ENCODE measurements at places on chromosomes 7 and 10.
A peak's percentile ranks its signal among the peaks of the same experiment; 100 is the strongest.

DNA sequence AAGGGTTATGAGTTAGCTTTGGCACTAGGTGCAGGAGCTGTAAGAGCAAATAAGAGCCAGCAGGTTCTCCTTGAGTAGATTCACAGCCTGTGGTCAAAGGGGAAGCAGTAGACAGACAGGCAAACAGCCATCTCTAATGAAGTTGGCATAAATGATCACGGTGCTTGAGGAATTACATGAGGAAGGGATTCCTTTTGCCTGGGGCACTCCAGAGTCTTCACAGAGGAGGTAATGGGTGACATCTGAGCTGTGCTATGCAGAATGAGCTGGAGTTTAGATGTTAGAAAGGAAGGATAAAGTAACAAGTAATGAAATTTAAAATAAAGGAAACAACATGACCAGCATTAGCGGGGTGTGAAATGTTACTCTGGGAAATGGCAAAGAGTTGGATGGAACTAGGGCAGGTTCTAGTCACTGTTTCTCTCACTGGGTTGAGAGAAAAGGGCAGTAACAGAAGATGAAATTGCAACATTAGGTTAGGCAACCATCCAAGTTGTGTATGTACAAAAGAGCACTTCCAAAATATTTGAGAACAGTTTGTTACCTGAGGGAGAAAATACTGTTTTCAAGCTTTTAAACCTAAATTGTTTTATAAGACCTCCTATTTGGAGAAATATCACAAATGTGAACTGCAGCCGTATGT lies 613.8 kb downstream of the PHTF2 start:
- DNase-seq: no peak
- no peak overlapping the region for H3K4me3 ChIP-seq
- no peak overlapping the region for H3K27ac ChIP-seq
- H3K27me3 ChIP-seq: no peaks in the 10 kb centered on the region
- H3K36me3 ChIP-seq: no peaks in the 10 kb centered on the region

DNA sequence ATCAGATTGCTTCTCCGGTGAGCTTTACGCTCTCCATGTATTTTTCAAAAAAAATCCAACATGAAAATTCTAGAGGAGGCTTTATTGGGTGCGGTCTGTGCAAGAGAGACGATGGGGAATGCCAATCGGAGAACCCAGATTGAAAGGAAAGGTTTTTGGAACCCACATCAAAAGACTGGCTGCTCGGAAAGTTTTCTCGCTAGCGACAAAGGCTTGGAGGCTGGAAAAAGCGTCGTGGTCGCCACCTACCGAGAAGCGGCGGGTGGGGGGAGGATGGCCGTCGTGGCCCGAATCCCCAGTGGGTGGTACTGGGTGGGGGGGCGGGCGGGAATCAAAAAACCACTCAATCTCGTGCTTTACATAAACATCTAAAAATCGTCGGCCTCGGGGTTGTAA lies 1.1 kb upstream of the GTF2I start:
- DNase-seq: peak; percentile 30
- no peaks in the 10 kb centered on the region for H3K36me3 ChIP-seq
- H3K27me3 ChIP-seq: no peaks in the 10 kb centered on the region
- peaks cover 31% of the 10 kb centered on the region for H3K4me1 ChIP-seq
- H3K4me3 ChIP-seq: peak overlapping the region; percentile 49

GRCh38 chr10:112535531-112535951 lies 88.5 kb downstream of the VTI1A start:
- H3K4me3 ChIP-seq: no peak overlapping the region
- H3K27ac ChIP-seq: peak overlapping the region; percentile 46
- no peaks in the 10 kb centered on the region for H3K27me3 ChIP-seq
- no peaks in the 10 kb centered on the region for H3K36me3 ChIP-seq
- peaks cover 14% of the 10 kb centered on the region for H3K4me1 ChIP-seq
- peak; percentile 14 for DNase-seq

DNA sequence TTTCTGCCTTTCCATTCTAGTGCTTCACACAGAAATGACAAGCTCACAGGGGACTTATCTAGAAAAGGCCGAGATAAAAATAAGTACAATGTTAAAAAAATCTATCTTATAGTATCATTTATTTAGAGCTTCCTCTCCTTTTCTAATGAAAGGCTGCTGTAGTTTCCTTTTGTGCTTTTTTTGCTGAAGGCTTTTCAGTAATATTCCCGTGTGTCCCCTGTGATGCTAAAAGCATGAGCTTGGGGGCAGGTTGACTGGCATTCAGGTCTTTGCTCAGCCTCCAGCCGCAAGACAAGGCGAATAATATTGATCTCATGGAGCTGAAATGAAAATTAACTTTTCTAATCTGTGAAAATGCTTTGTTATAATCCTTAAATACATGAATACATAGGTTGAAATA lies 143.0 kb downstream of the ST7 start:
- DNase-seq: no peak
- H3K4me1 ChIP-seq: peaks cover 11% of the 10 kb centered on the region
- peak overlapping the region; percentile 47 for H3K27ac ChIP-seq
- peaks cover 18% of the 10 kb centered on the region for H3K36me3 ChIP-seq

- DNase-seq: no peak
- H3K4me1 ChIP-seq: no peaks in the 10 kb centered on the region
- H3K36me3 ChIP-seq: no peaks in the 10 kb centered on the region
- H3K4me3 ChIP-seq: no peak overlapping the region
- H3K27me3 ChIP-seq: no peaks in the 10 kb centered on the region
These were observed 184.5 kb downstream of the PHTF2 start for GRCh38 chr7:77982926-77983550.

- no peaks in the 10 kb centered on the region for H3K27me3 ChIP-seq
- H3K36me3 ChIP-seq: no peaks in the 10 kb centered on the region
- no peak for DNase-seq
- no peak overlapping the region for H3K4me3 ChIP-seq
These were observed 75.1 kb upstream of the KIAA1217 start for GRCh38 chr10:24133835-24134234.

GRCh38 chr7:36863901-36864701 lies 139.8 kb upstream of the AOAH start:
- no peak overlapping the region for H3K4me3 ChIP-seq
- H3K27me3 ChIP-seq: no peaks in the 10 kb centered on the region
- H3K36me3 ChIP-seq: no peaks in the 10 kb centered on the region
- H3K4me1 ChIP-seq: peaks cover 52% of the 10 kb centered on the region

GRCh38 chr7:43906331-43907010 lies at the start of gene URGCP:
Gene URGCP, minus strand, starts transcription at chr7:43906596. Its CDS starts 21 bp downstream, at chr7:43906575.
- H3K27me3 ChIP-seq: no peaks in the 10 kb centered on the region
- peak within 1 kb of the TSS; percentile 79 for H3K27ac ChIP-seq
- peak; percentile 63 for DNase-seq
- H3K4me3 ChIP-seq: peak within 1 kb of the TSS; percentile 54
- H3K4me1 ChIP-seq: peaks cover 7% of the 10 kb centered on the region

- H3K27ac ChIP-seq: no peak overlapping the region
- H3K4me1 ChIP-seq: no peaks in the 10 kb centered on the region
- H3K27me3 ChIP-seq: no peaks in the 10 kb centered on the region
- no peaks in the 10 kb centered on the region for H3K36me3 ChIP-seq
These were observed 34.0 kb downstream of the GPRIN2 start for GRCh38 chr10:46522295-46523118.

- peak; percentile 92 for DNase-seq
- no peaks in the 10 kb centered on the region for H3K27me3 ChIP-seq
- H3K4me1 ChIP-seq: peaks cover 10% of the 10 kb centered on the region
These were observed 75.4 kb downstream of the PLXNA4 start for GRCh38 chr7:132500727-132501440.

DNA sequence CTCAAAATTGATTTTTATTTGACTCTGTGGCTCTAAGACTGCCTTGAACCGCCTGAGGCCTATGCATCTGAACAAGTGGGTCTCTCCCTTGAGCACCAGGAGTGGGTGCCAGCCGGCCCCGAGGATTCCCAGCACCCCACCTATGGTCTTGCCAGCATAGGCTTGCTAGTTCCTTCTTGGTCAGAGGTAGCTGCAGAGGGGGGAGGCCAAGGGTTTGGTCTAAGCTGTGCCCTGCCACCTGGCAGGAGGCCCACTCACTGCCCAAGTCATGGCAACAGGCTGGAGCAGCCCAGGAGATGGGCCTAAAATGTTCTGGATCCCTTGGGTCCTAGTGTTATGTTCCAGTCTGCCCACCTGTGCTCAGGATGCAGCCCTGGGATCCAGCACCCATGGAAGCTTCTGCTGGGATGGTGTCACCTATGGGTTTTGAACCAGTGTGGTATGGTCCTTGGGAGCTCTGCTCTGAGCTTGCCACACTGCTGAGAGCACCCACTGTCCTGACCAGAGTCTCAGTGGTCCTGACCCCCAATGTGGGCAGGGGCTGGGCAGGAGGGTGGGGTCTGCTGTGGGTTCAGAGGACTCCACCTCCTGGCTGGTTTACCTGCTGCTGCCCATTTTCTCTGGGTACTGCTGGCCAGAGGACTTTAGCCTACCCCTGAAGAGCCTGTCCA lies 12.6 kb downstream of the YKT6 start:
- H3K4me3 ChIP-seq: no peak overlapping the region
- peaks cover 38% of the 10 kb centered on the region for H3K36me3 ChIP-seq
- DNase-seq: no peak
- H3K27me3 ChIP-seq: no peaks in the 10 kb centered on the region

GRCh38 chr7:14739168-14739840 lies 163.2 kb downstream of the DGKB start:
- no peaks in the 10 kb centered on the region for H3K27me3 ChIP-seq
- H3K4me3 ChIP-seq: no peak overlapping the region
- H3K36me3 ChIP-seq: no peaks in the 10 kb centered on the region
- DNase-seq: no peak

DNA sequence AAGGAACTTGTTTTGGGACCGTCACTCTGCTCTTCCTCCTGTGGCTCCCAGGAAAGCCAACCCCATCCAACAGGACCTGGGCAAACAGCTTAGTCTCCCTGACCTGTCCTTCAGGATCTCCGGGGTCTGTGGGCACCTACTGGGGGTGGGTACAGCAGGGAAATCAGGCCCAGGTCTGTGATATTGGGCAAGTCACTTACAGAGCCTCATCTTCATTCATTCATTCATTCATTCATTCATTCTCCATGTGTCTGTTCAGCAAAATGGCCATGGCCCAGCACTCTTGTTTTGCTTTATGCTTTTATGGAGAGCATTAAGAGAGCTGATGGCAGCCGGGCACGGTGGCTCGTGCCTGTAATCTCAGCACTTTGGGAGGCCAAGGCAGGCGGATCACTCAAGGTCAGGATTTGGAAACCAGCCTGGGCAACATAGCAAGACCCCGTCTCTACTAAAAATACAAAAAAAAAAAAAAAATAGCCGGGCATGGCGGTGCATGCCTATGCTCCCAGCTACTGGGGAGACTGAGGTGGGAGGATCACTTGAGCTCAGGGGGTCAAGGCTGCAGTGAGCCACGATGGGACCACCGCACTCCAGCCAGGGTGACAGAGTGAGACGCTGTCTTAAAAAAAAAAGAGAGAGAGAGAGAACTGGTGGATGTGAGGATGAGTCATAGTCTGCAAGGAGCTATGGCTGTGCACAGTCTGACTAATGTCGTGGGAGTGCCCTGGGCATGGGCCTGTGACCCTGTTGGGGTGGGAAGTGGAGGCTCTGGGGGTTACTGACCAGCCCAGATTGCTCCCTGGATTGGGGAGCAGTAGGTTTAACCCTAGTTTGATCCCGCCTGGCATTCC lies 54.3 kb downstream of the CLIP2 start:
- no peaks in the 10 kb centered on the region for H3K4me1 ChIP-seq
- no peaks in the 10 kb centered on the region for H3K36me3 ChIP-seq
- H3K27me3 ChIP-seq: no peaks in the 10 kb centered on the region
- H3K27ac ChIP-seq: no peak overlapping the region

GRCh38 chr10:113983552-113983951 lies 60.1 kb upstream of the ADRB1 start:
- no peak for DNase-seq
- no peaks in the 10 kb centered on the region for H3K27me3 ChIP-seq
- H3K27ac ChIP-seq: no peak overlapping the region
- H3K36me3 ChIP-seq: no peaks in the 10 kb centered on the region
- no peaks in the 10 kb centered on the region for H3K4me1 ChIP-seq

GRCh38 chr10:17081431-17081830 lies 48.2 kb downstream of the CUBN start:
- H3K27ac ChIP-seq: no peak overlapping the region
- H3K4me1 ChIP-seq: no peaks in the 10 kb centered on the region
- no peaks in the 10 kb centered on the region for H3K27me3 ChIP-seq
- H3K4me3 ChIP-seq: no peak overlapping the region
- H3K36me3 ChIP-seq: no peaks in the 10 kb centered on the region

DNA sequence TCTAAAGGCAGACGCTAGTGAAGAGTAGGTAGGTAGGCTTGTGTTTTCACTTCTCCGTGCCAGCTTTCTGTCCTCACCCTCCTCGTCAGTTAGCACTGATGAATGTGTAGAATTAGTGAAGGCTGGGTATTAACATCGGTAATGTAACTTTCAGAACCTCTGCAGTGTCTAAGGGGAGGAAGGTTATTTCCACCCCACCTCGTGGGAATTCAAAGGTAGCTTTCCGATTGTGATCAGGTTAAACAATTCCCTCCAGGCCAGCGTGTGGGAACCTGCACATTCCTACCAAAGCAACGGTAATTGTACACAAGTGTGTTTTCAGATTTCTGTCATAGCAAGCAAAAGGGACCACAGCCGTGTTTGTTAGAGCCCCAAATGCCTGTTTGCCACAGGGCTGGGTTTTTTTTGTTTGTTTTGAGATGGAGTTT lies 405.0 kb upstream of the GALNT17 start:
- DNase-seq: no peak
- H3K36me3 ChIP-seq: no peaks in the 10 kb centered on the region
- H3K4me1 ChIP-seq: no peaks in the 10 kb centered on the region
- no peak overlapping the region for H3K4me3 ChIP-seq
- no peak overlapping the region for H3K27ac ChIP-seq

GRCh38 chr7:54343511-54343910 lies 198.7 kb upstream of the VSTM2A start:
- H3K27ac ChIP-seq: no peak overlapping the region
- no peaks in the 10 kb centered on the region for H3K36me3 ChIP-seq
- DNase-seq: no peak

- H3K27me3 ChIP-seq: no peaks in the 10 kb centered on the region
- H3K4me1 ChIP-seq: no peaks in the 10 kb centered on the region
- peak; percentile 1 for DNase-seq
- no peak overlapping the region for H3K27ac ChIP-seq
- no peak overlapping the region for H3K4me3 ChIP-seq
- no peaks in the 10 kb centered on the region for H3K36me3 ChIP-seq
These were observed 98.0 kb upstream of the ZNF722 start for GRCh38 chr7:63900394-63901203.

DNA sequence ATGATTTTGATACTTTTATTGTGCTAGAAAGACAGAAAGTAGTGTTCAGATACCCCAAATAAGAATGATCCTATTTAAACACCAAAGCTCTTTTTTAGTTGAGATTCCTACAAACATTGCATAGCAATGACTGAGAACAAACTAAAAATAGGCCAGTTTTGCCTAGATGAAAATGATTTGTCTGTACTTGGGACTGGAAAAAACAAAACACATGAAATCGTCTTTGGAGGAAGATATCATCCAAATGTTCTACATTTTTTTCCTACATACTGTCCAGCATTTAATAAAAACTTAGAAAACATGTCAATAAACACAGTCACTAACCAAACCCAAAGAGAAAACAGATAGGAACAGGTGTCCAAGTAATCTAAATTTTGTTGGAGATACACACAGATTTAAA lies 111.6 kb upstream of the MEOX2 start:
- no peaks in the 10 kb centered on the region for H3K36me3 ChIP-seq
- DNase-seq: no peak
- no peak overlapping the region for H3K27ac ChIP-seq
- peaks cover 7% of the 10 kb centered on the region for H3K4me1 ChIP-seq

GRCh38 chr10:5840314-5841307 lies 27.4 kb upstream of the GDI2 start:
- H3K36me3 ChIP-seq: no peaks in the 10 kb centered on the region
- DNase-seq: peak; percentile 78
- H3K27ac ChIP-seq: peak overlapping the region; percentile 64
- no peaks in the 10 kb centered on the region for H3K27me3 ChIP-seq
- peaks cover 21% of the 10 kb centered on the region for H3K4me1 ChIP-seq
- H3K4me3 ChIP-seq: no peak overlapping the region

- no peak overlapping the region for H3K4me3 ChIP-seq
- H3K36me3 ChIP-seq: no peaks in the 10 kb centered on the region
- no peaks in the 10 kb centered on the region for H3K27me3 ChIP-seq
- no peak overlapping the region for H3K27ac ChIP-seq
- H3K4me1 ChIP-seq: no peaks in the 10 kb centered on the region
These were observed 12.0 kb upstream of the RHOBTB1 start for GRCh38 chr10:60955957-60956425.

Measured in cardiac muscle cell (in vitro differentiated cells and primary cell).